AG04450 (cell line): ENCODE measurements at places on chromosomes 12 and 14. TPM values are rescaled to one million over a fixed set of nuclear protein-coding genes. Genes with fewer than 3 reads are reported as not detected.

Gene KRT78
- not detected in 2 replicates for polyA plus RNA-seq

Gene TSPAN11
- polyA plus RNA-seq, result 0.37 and 0.78 TPM in 2 replicates

Gene MUCL1
- polyA plus RNA-seq, result not detected in 2 replicates

Gene ALG10
- 4.9 and 5.2 TPM in 2 replicates for polyA plus RNA-seq

Gene BDKRB2
- 182 and 212 TPM in 2 replicates for polyA plus RNA-seq

Gene MYRFL
- not detected in 2 replicates for polyA plus RNA-seq

Gene GUCY2C
- polyA plus RNA-seq, result not detected in 2 replicates

Gene IAPP
- polyA plus RNA-seq, result not detected in 2 replicates

Gene MYO1A
- not detected in 2 replicates for polyA plus RNA-seq

Gene SLC25A47
- polyA plus RNA-seq, result not detected in 2 replicates

Gene CCDC175
- not detected in 2 replicates for polyA plus RNA-seq

Gene RFLNA
- not detected in 2 replicates for polyA plus RNA-seq

Gene SSTR1
- polyA plus RNA-seq, result 1.0 and 1.2 TPM in 2 replicates

Gene RASAL1
- polyA plus RNA-seq, result not detected in 2 replicates

Gene LHX5
- polyA plus RNA-seq, result not detected in 2 replicates

Gene INHBE
- polyA plus RNA-seq, result 10.8 TPM in 2 replicates

Gene TPI1
- 1,246 and 1,347 TPM in 2 replicates for polyA plus RNA-seq

Gene ZFHX2
- polyA plus RNA-seq, result 0.09 and 0.14 TPM in 2 replicates

Gene PIK3C2G
- not detected in 2 replicates for polyA plus RNA-seq
